Activated CD4-positive, alpha-beta T cell treated with anti-CD3 and anti-CD28 coated beads for 4 hours (primary cell): ENCODE measurements at places on chromosomes 7 and 10.

DNA sequence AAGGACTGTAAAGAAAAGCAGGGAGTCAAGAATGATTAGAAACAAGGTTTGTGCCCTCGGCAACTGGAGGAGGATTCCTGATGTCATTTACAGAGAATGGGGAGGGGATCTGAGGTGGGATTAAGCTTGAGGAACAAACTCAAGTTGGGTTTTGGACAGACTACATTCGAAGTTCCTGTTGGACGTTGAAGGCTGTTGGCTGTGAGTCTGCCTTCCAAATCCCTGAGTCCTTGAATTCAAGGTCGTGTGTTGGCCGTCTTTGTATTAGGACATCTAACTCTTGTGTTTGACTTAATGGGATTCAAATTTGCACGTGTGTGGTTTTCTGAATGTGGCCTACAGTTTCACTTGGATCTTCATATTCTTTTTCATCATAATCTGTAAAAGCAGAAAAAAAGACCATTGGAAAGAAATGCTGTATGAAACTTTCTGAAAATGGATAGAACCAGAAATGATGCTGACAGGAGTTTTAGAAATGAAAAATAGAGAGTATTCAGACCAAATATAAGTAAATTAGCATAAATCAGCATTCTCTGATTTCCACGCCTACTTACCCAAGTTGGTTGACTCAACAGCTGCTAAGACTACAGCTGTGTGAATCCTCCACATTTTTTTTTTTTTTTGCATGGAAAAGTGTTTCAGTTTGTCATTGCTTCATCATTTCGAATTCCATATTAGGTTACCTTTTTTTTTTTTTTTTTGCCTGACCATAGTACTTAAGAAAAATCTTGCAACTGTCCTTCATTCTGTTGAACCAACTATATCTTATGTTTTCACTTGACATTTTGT is 94.8 kb downstream of the KIAA1217 start:
- no peak for DNase-seq

DNA sequence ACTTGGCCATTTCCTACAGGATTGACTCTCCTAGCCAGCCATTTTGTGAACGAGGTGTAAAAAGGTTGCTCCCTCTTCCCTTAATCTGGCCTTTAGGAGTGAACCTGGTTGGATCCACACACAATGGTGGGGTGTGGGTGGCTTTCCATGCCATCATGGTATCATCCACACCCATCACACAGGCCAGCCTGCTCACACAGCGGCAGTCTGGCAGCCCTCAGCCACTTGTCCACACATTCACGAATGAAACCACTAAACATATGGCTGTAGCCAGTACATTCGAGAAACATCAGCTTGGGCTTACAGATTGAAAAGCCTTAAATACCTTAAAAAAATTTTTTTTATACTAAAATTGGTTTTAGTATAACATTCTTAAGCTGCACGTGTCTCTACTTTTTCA is 31.9 kb downstream of the NEUROD6 start:
- DNase-seq = no peak

GRCh38 chr7:133613250-133613790 is 360.4 kb downstream of the EXOC4 start:
- DNase-seq = no peak

DNA sequence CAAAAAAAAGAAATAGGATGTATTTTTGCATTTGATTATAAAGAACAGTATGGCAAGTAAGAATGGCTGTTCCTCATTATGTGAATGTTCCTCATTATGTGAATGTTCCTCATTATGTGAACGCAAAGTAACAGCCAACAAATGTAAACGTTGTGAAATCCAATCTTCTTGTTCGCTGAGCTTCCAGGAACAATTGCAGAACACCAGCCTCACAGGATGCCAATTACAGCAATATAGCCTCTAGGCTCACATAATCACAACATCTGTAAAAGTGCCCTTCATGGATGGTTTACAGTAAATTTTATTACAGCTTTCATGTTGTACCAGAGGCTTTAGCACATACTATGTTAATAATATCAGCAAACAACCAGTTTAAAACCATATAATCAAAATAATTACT is 71.6 kb downstream of the THSD7A start:
- no peak for DNase-seq

DNA sequence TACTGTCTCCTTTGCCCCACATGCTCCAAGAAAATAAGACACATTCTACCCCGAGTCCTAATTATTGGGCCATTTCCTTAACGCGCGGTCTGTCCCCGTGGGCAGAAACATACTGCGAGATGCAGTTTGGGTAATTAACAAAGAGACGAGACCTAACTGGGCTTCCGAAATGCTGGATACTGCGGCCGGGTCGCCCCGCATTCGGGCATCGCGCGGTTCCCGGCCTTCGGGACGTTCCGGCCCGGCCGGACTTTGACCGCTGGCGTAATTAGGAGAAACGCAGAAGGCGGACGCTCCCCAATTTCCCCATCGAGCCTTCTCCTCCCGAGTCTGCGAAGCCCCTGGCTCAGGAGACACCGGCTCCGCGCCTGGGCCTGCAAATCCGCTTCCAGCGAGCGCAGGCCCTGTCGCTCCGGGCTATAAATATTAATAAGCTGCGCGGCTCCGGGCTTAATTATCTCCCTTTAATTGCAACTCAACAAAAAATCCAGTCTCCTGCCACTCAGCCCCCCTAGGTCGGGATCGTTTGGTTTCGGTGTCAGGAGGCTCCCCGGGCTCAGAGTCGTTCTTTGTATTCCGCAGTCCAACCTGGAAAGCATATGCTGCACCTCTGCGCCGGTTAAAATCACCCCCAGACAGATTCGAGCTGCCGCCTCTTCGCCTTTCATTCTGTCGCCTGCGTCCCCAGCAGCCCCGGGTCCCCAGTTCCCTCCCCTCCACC is 131.5 kb downstream of the SPAG6 start:
- no peak for DNase-seq

GRCh38 chr7:25752154-25752553 is 399.8 kb upstream of the NFE2L3 start:
- no peak for DNase-seq

DNA sequence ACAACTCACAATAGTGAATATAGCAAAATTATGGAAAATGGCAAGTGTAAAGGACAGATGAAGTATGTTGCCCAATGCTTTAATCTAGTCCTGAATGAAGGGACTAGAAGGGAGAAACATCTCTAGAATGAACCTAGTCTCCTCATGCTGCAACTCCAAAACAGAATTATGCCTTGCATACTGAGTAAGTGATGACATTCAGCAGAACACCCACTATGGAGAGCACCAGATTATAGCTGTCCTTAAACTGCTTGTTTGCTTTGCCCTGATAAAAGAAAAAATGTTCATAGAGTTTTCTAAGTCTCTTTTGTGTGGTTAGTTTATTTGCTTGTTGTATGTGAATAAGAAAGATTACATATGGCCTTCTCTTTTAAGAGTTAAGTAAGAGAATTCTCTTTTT is 7.8 kb upstream of the HGF start:
- DNase-seq = no peak

DNA sequence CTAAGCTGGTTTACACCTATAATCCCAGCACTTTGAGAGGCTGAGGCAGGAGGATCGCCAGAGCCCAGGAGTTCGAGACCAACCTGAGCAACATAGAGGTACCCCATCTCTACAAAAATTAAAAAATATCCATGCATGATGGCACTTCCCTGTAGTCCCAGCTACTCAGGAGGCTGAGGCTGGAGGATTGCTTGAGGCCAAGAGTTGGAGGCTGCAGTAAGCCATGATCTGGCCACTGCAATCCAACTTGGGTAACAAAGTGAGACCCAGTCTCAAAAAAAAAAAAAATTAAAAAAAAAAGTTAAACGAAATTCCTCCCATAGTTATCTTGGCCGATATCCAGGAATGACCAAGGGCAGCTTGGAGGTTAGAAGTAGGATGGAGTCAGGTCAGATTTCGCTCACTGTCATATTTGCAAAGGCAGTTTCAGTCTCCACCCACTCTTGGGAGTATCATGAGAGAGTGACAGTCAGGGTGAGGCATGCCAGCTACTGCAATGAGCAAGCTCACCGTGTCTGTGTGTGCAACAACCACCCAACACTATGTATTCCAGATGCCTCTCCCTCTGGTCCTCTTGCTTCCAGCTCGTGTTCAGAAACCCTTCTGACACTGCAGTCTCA is 6.0 kb upstream of the ZDHHC4 start:
- DNase-seq = no peak

DNA sequence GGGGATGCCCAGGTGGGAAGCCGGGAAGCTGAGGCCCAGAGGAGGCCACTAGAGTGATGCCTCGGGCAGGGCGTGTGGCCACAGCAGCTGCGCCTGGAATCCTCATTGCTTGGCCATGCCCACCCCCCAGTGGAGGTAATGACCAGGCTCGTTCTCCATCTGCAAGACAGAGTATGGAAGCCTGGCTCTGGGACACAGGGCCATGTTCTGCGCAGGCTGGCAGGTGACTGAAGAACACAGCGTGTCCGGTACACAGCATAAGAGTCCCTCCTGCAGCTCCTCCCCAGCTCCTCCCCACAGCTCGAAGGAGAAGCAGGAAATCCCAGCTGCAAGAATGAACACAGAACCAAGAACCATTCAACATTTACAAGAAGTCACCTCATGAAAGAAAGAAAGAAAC is 64.8 kb downstream of the SMURF1 start:
- DNase-seq = no peak

GRCh38 chr7:12951397-12951801 is 264.0 kb downstream of the ARL4A start:
- DNase-seq = no peak
